Activated effector memory CD4-positive, alpha-beta T cell treated with anti-CD3 and anti-CD28 coated beads, Interleukin-2, amount 50 U/mL, for 16 hours (primary cell): ENCODE measurements at places on chromosomes 4 and X.

- no peak for DNase-seq
Measured at GRCh38 chr4:175833574-175834311, 21.7 kb upstream of the GPM6A start.

DNA sequence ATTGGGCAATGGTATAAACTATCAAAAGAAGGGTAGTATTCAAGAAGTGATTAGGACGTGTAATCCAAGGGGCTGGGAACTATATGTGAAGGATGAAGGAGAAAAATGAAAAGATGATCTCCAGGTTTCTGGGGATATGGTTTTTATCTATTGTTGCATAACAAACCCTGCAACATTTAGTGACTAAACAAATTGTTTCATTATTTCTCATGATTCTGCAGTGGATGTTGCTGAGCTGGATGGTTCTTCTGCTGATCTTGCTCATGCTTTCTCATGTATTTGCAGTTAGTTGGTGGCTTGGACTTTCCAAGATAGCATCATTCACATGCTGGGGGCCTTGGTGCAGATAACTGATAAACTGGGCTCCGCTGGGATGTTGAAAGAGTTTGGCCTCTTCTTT is 29.1 kb downstream of the PHOX2B start:
- DNase-seq = no peak

GRCh38 chrX:153469811-153470410 is 465 bp downstream of the HAUS7 start:
- DNase-seq = no peak

DNA sequence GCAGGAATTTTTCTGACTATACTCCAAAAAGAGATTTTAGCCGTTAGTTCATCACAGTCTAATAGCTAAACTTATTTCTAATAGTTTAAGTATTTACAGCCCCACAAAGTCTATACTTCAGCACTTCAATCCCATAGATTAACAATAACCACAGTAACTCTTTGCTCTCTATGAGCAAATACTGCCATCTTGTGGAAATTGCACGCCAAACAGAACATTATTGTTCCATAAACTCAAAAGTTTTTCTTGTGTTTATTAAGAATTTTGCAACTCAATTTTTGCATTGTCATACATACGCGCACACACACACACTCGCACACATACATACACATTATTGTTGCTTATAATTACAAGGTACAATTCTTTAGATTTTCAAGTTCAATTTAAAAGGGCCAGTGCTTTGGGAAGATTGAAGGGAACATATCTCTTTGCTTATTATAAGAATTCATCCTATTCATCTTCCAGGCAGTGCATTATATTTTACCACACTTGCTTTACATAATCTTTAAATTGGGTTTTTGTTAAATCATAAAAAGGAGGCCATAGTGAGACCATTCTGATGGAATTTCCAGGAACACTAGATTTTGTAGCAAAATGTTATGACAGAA is 63.8 kb upstream of the ATOH1 start:
- no peak for DNase-seq

DNA sequence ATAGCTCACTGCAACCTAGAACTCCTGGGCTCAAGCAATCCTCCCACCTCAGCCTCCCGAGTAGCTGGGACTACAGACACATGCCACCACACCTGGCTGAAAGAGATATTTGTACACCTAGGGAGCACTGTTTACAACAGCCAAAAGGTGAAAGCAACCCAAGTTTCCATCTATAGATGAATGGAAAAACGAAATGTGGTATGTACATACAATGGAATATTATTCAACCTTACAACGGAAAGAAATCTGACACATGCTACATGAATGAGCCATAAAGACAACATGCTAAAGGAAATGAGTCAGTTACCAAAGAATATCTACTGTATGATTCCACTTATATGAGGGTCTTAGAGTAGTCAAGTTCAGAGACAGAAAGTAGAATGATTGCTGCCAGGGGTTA is 52.2 kb downstream of the ABCG2 start:
- no peak for DNase-seq

- no peak for DNase-seq
Measured at GRCh38 chrX:100931925-100932285, 3.2 kb upstream of the XKRX start.
